ENCODE measurements at places on chromosomes 1 and 21. TPM values are rescaled to one million over a fixed set of nuclear protein-coding genes. Genes with fewer than 3 reads are reported as not detected.

- DNase-seq, result no peak
Measured at GRCh38 chr1:153750026-153750995, 22.5 kb downstream of the INTS3 start.

DNA sequence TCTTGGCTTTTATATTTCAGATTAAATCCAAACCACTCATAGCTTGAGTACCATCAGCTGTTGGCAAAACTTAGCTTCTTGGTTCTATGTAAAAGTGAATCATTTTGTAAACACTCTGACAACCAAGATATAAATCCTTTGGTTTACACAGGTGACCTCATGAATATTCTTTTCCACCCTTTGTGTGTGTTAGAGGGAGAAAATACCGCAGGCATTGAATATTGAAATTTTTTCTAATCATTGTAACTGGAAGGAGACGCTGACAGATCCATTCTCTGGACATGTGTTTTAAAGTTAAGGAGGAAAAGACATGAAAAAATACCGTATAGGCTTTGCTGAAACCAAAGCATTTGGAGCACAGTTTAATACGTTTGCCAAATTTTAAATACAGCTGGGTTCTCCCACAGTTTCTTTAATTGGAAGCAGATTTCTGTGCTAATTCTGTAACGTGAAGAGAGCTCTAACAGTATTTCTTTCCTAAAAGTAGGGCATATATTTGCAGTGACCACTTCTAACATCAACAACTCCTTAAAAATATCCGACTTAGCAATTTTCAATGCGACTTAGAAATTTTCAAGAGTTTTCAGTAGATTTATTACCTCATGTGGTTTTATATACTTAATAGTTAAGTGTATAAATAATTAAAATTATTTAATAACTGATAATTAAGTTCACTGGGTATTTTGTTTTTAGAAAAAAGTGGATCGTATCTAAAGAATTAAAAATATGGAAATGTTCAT is 388.2 kb downstream of the USP25 start:
- no peak for DNase-seq

DNA sequence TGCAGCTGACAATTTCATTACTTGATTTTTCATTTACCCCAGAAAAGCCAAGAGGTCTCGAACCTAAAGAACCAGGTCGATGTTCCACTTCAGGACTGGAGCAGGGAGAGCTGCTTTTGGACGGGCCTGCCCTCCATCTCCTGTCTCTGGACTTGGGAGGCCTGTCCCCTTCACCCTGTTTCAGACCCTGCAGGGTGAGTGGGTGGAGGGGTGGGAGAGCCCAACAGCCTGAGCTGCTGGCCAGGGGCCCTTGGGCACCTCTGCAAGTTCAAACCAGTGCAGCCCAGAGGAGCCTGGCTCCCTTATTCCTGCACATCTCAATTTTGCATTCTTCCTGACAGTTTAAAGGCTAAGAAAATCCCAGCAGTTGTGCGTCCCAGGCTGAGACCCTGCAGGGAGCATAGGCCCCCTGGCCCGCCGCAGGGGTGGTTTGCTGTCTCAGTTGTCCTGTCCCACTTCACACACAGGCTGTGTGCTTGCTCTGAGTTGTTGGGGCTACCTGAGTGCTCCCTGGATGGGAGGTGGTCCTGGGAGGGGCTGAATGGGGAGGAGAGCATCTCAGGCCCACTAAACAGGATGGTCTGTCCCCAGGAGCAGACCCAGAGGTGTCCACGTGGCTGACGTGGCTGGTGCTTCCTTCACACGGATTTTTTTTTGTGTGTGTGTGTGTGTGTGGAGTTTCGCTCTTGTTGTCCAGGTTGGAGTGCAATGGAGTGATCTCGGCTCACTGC is 443.7 kb downstream of the PTPRU start:
- no peak for DNase-seq

- DNase-seq, result peak; percentile 53
Measured at GRCh38 chr1:204207136-204207616, 6.6 kb downstream of the GOLT1A start.

DNA sequence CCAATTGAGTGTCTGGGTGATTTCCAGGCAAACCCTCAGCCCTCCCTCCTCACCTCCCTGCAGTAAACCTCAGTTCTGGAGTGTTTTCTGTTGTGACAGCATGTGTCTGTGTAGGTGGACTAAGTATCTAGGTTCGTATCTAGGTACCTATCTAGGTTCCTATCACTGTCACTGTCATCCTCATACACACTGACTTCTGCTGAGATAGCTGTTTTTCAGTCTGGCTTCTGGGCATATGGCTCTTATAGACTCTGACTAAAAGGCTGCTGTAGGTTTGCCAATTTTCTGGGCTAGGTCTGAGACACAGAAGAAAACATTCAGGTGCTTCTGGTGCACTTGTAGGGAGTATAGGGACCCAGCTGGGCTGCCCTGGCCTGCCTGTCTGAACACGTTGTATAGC is 8.1 kb upstream of the TRIM67 start:
- no peak for DNase-seq

GRCh38 chr1:109751531-109752260 is 10.9 kb upstream of the GSTM3 start:
- DNase-seq, result no peak

- DNase-seq, result no peak
Measured at GRCh38 chr1:51425955-51426354, 93.1 kb downstream of the EPS15 start.

DNA sequence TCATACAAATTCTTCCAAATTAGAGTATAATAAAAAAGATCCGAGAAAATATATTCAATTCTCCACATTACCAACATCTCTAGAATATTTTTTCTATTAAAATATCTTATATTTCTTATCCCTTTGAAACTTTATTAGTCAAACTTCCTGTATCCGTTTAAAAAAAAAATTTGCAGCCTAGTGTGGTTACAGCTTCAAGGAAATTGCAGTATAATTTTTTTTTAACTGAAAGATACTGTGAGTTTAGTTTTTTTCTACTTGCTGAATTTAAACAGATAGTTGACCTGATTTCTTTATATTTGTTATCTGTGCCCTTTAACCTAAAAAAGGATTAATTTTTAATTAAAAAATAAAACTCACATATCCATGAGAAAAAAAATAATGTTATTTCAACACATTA is 1.5 kb downstream of the RGS18 start:
- no peak for DNase-seq

- DNase-seq, result no peak
Measured at GRCh38 chr1:217369271-217369981, 261.5 kb downstream of the GPATCH2 start.

GRCh38 chr1:241638909-241639622 is 1.1 kb downstream of the CHML start:
- DNase-seq, result no peak

DNA sequence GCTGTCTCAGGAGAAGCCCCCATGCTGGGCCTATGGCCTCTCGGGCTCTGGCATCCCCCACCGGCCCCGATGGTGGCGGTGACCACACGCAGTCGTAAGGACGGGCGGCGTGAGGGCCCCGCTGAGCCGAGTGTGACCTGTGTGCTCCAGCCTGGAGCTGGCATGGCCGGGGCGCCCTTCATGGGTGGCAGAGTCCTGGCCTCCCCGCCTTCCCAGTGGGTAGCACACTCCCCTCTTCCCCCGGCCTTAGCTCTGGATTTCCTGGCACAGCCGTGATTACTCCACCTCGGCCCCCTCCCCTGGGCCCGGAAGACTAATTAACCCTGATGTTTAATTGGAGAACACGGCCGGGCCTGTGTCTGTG is 44.6 kb downstream of the SLX9 start:
- DNase-seq, result no peak

GRCh38 chr1:18294437-18295176 is 186.1 kb upstream of the KLHDC7A start:
- no peak for DNase-seq

- no peak for DNase-seq
Measured at GRCh38 chr1:211082824-211083223, 51.1 kb downstream of the KCNH1 start.

- no peak for DNase-seq
Measured at GRCh38 chr1:165960881-165961280, 133.5 kb downstream of the UCK2 start.

DNA sequence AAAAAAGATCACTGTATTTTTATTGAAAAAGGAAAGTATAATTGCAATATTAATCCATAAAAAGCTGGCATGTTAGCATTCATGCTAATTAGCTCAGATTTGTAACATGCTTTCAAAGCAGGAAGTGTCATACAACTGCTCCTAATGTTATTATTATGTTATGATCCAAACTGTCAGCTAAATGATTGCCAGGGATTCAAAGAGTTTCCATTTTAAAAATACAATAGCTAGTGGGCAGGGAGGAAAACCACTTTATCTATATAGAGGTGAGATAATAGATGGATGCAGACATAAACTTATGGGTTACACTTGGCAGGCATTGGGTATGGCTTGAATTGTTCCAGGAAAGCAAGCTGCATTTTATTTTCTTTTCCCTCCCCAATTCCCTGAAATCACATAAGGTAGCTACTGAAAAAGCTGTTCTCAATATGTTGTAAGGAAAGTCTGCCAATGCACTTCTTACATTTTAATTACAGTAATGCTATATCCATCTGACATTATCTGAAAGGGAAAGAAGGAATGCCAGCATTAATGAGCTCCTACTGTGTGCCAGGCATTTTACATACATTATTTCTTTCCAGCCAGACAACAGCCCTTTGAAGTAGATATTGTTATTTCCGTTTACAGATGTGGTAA is 9.8 kb upstream of the MYSM1 start:
- DNase-seq, result no peak

- peak; percentile 30 for DNase-seq
Measured at GRCh38 chr1:222754366-222755139, 17.6 kb downstream of the FAM177B start.

DNA sequence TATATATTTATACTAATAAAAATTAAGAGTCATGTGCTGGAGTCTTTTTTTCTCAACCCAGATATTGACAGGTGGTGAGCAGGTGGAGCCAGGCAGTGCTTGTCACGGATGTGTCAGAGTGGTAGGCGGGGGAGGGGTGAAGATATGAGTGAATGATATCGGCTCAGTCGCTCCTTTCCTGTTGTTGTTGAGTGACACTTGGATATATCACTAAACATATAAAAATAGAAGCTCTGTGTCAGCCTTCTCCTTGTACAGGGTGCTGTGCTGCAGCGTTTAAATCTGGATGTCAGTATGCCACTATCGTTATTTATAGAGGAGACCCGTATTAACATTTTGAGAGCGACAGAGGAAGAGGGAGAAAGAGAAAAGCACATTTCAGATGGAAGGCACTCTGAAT is 339.6 kb downstream of the NUF2 start:
- no peak for DNase-seq

GRCh38 chr1:14345946-14346550 is 252.4 kb upstream of the KAZN start:
- DNase-seq, result no peak

- DNase-seq, result no peak
Measured at GRCh38 chr1:184595596-184595995, 159.1 kb downstream of the EDEM3 start.

GRCh38 chr1:204376919-204377799 is 17.4 kb upstream of the PLEKHA6 start:
- no peak for DNase-seq

GRCh38 chr1:36796733-36797132 is 237.6 kb downstream of the GRIK3 start:
- DNase-seq, result no peak

GRCh38 chr1:162904579-162904978 is 43.6 kb upstream of the CCDC190 start:
- peak; percentile 56 for DNase-seq

GRCh38 chr1:80779275-80779674 is 1021.5 kb upstream of the ADGRL2 start:
- no peak for DNase-seq

- no peak for DNase-seq
Measured at GRCh38 chr1:248897412-248898337, 8.4 kb upstream of the PGBD2 start.

GRCh38 chr1:58325866-58326265 is 220.7 kb downstream of the OMA1 start:
- DNase-seq, result no peak

DNA sequence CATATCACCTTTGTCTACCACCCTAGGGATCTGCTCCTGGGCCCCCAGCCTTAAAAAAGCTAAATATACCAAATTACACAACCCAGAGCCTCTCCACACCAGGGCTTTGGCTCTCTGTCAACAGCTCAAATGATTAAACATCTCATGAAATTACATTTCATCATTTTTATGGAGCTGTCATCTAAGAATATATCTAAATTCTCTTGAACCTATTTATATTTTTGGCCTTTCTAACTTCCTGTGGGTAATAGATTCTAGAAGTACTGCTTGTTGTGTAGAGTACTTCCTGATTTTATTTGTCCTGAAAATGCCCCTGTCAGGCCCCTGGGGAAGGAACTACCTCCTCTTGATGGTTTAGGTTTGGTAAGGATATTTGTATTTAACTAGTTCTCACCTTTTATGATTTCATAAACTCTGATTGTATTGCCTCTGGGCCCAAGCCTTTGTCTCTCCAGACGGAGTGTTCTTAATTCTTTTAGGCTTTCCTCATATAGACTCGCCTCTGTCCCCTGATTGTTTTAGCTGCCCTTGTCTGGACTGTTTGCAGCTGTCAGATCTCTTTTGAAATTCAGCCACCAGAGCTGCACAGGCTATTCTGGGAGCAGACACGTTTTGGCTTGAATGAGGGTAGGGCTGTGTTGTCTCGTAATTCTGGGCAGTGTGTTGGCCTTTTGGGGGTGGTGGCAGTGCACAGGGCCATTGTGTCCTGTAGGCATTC is 16.6 kb downstream of the MYOG start:
- DNase-seq, result peak; percentile 68

DNA sequence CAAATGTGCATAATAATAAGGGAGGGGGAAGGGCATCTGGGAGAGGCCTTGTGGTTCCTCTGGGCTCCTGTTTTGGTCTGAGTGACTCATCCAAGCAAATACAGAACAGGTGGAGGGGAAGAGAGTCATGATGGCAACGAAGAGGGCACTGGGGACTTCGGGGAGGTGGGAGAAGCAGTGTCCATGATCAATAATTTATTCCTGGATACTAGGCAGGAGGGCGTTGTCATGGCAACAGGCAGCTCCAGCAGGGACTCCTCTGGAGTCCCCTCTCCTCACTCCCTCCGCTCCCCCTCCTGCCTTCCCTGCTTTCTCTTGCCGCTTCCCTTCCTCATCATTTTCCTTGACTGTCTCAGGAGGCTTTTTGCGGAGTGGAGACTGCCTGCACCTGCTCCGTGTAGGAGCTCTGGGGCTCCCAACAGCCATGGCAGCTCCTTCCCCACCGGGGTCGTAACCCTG is 12.3 kb upstream of the NFASC start:
- DNase-seq, result no peak

DNA sequence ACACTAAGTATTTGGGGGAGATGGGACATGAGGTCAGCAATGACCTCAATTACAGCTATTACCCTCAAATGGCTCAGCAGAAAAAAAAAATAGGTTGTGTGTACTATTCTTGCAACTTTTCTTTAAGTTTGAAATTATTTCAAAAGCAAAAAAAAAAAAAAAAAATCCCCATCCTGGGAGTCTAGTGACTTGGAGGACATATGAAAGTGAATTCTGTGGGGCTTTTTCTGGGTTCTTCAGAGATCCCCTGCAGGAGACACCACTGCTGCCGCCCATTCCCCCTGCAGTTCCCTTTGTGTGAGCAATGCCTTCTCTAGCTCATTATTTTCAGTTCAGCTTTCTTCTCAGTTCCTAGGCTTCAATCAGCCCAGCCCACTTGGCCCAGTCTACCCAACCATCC is 16.7 kb downstream of the HSD11B1 start:
- no peak for DNase-seq

SYCP1 gene
- not detected for polyA plus RNA-seq

FAM110D gene
- polyA plus RNA-seq, result 3.8 TPM

BATF3 gene
- polyA plus RNA-seq, result 2.2 TPM

LAMC2 gene
- 1.2 TPM for polyA plus RNA-seq

TMEM61 gene
- 0.03 TPM for polyA plus RNA-seq

ITLN2 gene
- polyA plus RNA-seq, result not detected

GPX7 gene
- 7.5 TPM for polyA plus RNA-seq

PRELP gene
- polyA plus RNA-seq, result 15.0 TPM

CHRNB2 gene
- not detected for polyA plus RNA-seq

ANGPTL3 gene
- polyA plus RNA-seq, result not detected
